ENCODE measurements at places on chromosomes 12 and 14.

- no peak for DNase-seq
These were observed 40.1 kb downstream of the SMIM41 start for GRCh38 chr12:52119398-52120254.

GRCh38 chr12:62724285-62724684, 210.7 kb downstream of the PPM1H start:
- no peak for DNase-seq

GRCh38 chr14:31927348-31927832, 149.7 kb upstream of the ARHGAP5 start:
- DNase-seq: no peak

DNA sequence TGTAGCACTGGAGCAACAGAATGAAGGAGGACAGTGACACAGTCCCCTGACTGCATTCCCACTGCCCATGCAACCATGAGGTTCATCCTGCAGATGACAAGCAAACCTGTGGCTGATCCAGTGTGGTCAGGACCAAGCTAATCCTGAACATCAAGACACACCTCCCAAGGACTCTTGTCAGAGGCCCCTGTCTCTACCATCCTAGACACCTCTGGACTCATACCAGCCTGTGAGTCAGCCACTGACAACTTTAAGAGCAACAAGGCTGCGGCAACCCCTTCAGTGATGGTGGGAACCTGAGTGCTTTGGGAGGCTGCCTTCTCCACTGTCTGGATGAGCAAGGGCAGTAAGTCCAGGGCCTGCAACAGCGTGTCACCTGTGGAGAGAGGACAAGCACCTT, 24.6 kb downstream of the GCN1 start:
- no peak for DNase-seq

GRCh38 chr12:2578211-2578610, 216.6 kb upstream of the FKBP4 start:
- no peak for DNase-seq

GRCh38 chr12:85016413-85016812, 19.7 kb downstream of the TSPAN19 start:
- DNase-seq: no peak

GRCh38 chr14:100619396-100620254, 32.4 kb upstream of the BEGAIN start:
- no peak for DNase-seq

GRCh38 chr12:3236345-3237187, 159.4 kb downstream of the TSPAN9 start:
- no peak for DNase-seq

- no peak for DNase-seq
These were observed 5.1 kb downstream of the CLMN start for GRCh38 chr14:95314609-95315008.

- DNase-seq: no peak
These were observed 23.5 kb upstream of the INF2 start for GRCh38 chr14:104665657-104666522.

DNA sequence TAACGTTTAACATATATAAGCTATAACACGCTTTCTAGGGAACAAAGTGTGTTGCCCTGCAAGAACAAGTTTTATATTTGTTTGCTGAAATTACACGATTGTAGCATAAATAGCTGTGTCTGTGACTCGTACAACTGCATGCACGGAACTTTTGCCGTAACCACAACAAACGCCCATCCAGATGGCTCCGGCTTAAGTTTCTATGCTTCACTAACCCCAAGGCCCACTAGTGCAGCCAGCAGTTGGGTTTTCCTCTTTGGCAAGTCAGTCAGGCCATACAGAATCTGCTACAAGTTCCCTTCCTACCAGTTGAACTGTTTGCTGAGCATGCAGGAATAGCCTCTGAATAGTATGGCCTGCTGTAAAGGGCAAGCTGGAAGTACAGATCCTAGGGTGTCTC, 12.1 kb downstream of the CSRP2 start:
- DNase-seq: no peak

GRCh38 chr14:59055439-59056045, 132.9 kb upstream of the DAAM1 start:
- no peak for DNase-seq

DNA sequence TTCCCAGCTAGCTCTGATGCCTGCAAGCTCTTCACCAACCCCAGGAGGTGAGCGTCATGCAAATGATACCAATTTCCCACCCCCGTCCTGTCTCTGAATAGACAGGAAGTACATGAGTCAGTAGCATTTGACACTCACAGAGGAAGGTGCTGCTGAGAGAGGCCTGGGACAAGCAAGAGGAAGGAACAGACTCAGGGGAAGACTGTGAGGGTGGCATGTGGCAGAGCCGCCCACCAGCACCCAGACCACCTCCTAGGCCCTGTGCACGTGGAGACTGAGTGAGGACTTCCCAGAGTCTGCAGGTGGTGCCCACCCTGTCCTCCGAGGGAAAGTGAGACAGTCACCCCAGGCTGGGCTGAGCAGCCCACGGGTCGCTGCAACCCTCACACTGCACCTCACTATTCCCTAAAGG, 199.5 kb upstream of the SFSWAP start:
- DNase-seq: no peak

GRCh38 chr14:105476831-105477659, 2.4 kb downstream of the CRIP2 start:
- no peak for DNase-seq

GRCh38 chr14:78933948-78934524, 763.9 kb downstream of the NRXN3 start:
- DNase-seq: no peak

DNA sequence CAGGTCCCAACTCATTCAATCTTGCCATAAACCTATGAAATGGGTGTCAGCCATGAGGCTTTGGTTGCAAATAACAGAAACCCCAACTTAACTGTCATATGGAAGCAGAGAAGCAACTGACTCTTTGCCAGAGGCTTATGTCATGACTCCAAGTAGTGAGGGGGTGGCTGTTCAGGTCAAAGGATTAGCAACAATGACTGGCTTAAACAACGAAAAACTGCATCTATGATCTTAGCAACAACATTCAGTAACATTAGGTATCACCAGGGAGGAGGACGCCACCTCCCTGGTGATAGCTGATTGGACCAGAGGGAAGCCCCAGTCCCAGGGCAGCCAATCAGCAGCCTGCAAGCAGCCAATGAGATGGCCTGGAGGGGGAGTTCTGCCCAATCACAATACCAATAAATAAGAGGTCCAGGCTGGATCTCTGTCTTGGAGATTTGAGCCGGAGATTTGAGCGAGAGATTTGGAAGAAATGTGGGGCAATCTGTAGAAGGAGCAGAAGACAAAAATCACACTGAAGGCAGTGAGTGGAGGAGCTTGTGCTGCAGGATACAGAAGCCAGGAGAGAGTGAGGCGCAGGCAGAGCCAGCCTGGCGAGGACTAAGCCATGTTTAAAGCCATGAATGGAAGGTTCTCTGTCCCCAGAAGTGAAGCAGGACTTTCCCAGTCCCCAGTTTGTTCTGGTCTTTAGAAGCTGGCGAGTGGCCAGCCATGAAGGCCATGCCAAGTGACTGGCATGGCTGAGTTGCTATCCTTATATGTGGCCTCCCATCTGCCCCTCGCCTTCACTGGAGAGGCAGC, 93.3 kb downstream of the CALM1 start:
- no peak for DNase-seq

Measured in omental fat pad (tissue), 4 donors.